ACHN (cell line): ENCODE measurements at places on chromosomes 11 and 22.

GRCh38 chr11:107397357-107397756 is 60.3 kb downstream of the CWF19L2 start:
- no peak for DNase-seq

GRCh38 chr11:41461057-41461681 is 1.7 kb upstream of the LRRC4C start:
- DNase-seq = peak; percentile 25

DNA sequence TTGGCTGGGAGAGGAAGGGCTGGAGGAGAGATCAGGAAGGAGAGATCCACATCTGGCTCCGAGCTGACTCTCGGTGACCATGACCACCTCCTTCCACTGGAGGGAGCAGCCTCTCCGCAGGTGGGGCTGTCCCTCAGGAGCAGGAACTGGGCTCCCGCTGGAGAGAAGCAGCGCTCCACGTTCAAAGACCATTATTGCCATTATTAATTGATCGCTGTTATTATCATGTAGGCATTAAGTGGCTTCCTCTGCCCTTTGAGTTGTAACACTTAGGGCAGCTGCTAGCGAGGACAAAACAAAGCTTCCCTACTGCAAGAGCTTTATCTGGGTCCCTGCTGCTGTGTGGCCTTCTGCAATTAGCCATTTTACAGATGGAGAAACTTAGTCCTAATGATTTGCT is 251.9 kb downstream of the ST3GAL4 start:
- DNase-seq = peak; percentile 35

GRCh38 chr11:121482231-121483129 is 29.7 kb upstream of the SORL1-AS1 start:
- no peak for DNase-seq

GRCh38 chr11:73596547-73596946 is 1.4 kb downstream of the FAM168A start:
- DNase-seq = no peak

GRCh38 chr11:125247431-125247830 is 82.9 kb downstream of the PKNOX2 start:
- DNase-seq = no peak

- DNase-seq = no peak
Observed at GRCh38 chr11:111694851-111695250, 71.3 kb downstream of the PPP2R1B start.

DNA sequence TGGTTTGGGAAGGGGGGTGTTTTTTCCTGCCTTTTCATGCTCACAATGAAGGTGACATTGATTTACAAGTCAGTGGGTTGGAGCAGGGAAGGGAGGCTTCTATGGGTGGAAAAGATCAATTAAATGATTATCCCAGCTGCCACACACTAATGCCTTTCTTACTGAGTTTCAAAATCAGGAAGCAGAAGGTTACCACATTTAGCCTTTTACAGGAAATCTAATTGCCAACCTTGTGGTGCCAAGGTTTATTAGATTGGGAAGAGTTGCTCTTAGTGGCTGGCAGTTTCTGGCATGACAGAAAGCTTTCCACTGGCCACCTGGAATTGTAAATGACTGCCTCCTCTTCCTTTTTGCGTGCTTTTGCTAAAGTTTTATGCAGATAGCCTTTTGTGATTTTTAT is 98.7 kb downstream of the NAV2 start:
- no peak for DNase-seq

DNA sequence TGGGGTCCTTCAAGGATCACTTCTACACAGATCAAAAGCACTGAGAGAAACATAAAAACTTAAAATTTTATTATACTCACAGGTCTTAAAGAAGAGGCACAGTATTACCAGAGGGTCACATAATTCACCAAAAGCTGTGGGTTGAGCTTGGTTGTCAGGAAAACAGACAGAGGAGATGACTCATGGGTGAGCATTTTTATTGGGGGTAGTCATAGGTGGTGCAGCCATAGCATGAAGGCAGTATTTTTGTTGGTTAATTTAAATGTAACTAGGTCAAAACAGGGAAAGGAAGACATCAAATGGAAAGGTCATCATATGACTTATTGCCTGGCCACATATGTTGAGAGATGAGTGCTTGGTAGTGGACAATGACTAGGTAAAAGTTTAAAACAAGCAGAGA is 24.2 kb downstream of the OR5B17 start:
- peak; percentile 67 for DNase-seq

- no peak for DNase-seq
Observed at GRCh38 chr22:33114565-33114964, 56.4 kb upstream of the SYN3 start.

- DNase-seq = no peak
Observed at GRCh38 chr11:122071709-122072202, 44.3 kb downstream of the BLID start.

DNA sequence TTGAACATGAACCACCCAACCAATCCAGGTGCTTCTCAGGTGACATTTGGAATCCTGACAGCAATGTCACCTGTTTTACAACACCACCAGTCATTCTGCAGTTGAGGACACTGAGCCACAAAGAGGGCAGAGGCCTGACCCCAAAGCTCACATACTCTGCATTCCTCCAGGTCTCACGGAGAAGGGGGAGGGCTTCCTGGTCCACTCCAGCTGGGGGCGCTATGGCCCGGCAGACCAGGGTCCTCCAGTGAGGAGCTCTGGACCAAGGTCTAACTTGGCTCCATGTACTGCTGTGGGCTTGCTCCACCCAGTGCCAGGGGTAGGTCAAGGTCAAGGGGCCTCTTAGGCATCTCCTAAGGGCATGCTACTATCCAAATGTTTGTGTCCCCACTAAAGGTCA is 1.5 kb upstream of the PNPLA3 start:
- no peak for DNase-seq

- no peak for DNase-seq
Observed at GRCh38 chr11:110081462-110082376, 11.5 kb upstream of the ZC3H12C start.

GRCh38 chr11:98944461-98944860 is 76.3 kb upstream of the CNTN5 start:
- no peak for DNase-seq

GRCh38 chr22:48574776-48575617 is 1252.7 kb downstream of the BRD1 start:
- peak; percentile 15 for DNase-seq

GRCh38 chr11:119236490-119236889 is 30.4 kb downstream of the CBL start:
- DNase-seq = no peak

GRCh38 chr11:26297189-26297975 is 34.5 kb upstream of the ANO3 start:
- peak; percentile 56 for DNase-seq

GRCh38 chr11:6489306-6489705 is 7.8 kb upstream of the DNHD1 start:
- DNase-seq = no peak

DNA sequence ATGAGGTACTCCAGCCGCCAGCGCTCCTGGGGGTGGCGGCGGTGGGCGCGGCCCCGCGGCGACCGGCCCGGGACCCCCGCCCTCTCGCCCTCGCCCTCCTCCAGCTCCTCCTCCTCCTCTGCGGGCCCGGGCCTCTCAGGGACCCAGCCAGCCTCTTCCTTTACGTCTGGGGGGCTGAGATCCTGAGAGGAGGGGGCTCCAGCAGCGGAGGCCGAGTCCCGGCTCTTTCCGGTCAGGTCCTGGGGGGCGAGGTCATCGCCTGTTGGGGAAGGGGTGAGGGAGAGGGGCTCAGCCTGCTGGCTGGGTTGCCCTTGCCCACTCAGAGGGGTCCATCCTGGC is 4.3 kb downstream of the ZFTA start:
- DNase-seq = no peak

GRCh38 chr11:62370743-62371440 is 33.6 kb downstream of the ASRGL1 start:
- DNase-seq = no peak

DNA sequence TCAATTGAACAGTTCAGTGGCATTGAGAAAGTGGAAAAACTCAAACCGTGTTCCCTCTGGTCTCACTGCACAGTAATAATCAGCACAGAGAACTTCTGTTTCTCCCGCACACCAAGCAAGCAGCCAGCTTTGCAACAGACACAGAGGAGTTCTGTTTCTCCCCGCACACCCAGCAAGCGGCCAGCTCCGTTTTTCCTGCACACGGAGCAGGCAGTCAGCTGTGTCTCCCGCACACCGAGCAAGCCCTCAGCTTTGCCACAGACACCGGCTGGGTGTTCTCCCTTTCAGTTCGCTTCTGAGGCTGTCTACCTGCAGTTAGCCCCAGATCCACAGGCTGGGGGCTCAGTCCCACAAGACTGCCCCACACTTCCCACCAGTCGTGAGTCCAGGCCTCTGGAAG is 9.9 kb upstream of the TALDO1 start:
- no peak for DNase-seq

DNA sequence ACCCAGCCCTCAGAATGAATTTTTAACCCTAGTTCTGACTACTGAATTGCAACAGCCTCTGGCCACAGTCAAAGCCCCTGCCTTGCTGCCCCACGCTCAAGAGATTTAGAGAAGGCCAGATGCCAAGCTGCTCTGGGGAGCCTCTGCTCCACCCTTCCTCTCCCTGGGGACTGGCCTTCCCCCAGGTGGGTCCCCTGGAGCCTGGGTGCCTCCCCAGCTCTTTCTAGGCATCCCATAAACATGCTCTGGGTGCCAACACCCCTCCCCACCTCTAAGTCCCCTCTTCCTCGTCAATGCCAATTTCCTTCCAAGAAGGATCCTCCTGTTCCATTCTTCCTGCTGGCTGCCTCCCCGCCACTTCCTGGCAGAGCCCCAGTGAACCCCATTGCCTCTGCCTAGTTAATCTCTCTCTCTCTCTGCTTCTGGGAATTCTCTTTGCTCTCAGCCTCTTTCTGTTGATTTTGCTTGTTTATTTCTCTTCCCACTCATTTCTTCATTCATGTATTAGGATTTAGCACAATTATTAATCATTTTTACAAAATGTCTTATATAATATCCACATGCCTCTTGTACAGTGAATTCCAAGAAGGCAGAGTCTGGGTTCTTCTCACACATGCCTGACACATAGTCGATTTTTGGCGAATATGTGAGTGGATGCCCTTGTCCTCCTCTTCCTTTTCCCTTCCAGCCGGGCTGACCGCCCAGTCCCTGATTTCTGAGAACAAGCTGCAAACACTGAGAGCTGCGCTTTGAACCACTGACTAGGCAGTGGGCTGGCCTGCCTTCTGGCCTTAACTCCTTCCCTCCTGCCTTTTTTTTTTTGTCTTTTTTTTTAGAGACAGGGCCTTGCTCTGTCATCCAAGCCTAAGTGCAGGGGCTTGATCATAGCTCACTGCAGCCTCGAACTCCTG is 17.5 kb downstream of the UQCR10 start:
- no peak for DNase-seq

GRCh38 chr11:59617876-59618275 is 2.3 kb upstream of the OSBP start:
- DNase-seq = no peak

GRCh38 chr11:111419641-111420327 is 40.7 kb upstream of the POU2AF1 start:
- DNase-seq = no peak

DNA sequence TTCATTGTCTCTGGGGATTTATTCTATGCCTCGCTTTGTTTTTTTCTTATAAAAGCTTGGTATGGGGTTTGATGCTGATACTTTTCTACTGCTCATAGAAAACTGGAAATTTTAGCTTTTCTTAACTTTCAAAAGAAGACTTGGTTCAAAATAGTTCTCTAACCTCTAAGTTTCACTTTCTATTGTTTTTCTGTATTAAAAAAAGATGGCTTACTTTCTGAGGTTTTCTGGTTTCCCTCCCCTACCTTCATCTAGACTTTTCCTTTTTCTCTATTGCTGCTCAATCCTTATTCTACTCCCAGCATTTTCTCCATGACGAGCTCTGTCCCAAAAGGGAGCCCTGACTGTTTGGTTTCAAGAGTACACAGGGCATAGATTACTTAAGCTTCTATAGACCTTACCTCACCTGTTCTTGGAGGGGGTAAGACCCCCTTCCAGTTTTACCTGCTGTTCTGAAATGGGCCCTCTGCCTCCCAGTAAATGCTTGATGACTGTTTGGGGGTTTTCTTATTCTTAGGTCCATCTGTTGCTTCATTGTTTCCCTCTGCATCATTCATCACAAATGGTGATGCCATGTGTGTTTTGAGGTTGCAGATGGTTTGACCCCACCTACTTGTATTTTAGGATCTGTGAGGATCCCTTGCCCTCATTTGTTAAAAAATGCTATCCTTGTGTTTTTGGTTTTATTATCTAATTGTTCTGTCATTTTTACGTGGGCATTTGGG is 29.5 kb downstream of the DNHD1 start:
- no peak for DNase-seq

- DNase-seq = no peak
Observed at GRCh38 chr11:70496591-70497535, 98.5 kb downstream of the CTTN start.

- no peak for DNase-seq
Observed at GRCh38 chr11:45679806-45680205, 14.4 kb upstream of the CHST1 start.

- no peak for DNase-seq
Observed at GRCh38 chr22:42907404-42908373, 50.6 kb upstream of the ARFGAP3 start.

DNA sequence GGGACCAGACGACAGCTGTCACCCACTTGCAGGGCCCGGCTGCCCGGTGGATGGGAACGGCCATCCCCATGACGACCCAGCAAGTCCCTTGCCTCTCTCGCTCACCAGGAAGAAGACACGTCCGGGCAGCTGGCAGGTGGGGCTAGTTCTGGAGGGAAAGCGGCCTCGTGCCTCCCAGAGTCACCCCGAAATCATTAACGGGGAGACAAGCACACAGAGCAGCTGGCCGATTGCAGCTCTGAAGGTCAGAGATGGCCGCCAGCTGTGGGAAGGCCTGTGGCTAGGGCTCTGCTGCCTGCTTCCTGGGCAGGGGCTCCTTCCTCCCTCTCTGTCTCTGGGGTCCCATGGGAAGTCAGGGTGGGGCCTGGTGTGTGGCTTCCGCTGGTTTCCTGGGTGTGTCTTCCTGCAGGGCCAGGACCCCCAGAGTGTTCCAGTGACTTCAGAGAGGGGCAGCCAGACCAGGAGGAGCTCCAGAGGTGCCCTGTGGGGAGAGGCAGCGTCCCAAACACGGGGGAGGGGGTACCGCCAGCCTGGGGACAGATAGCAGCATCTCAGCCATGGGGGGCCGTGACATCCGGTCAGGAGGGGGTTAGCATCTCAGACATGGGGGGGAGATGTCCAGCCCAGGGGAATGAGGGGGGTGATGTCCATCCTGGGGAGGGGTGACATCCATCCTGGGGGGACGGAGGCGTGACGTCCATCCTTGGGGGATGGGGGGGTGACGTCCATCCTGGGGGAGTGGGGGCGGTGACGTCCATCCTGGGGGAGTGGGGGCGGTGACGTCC is 114.9 kb downstream of the KCNQ1 start:
- DNase-seq = no peak

GRCh38 chr11:64854534-64855502 is 10.4 kb upstream of the CDC42BPG start:
- DNase-seq = peak; percentile 94

DNA sequence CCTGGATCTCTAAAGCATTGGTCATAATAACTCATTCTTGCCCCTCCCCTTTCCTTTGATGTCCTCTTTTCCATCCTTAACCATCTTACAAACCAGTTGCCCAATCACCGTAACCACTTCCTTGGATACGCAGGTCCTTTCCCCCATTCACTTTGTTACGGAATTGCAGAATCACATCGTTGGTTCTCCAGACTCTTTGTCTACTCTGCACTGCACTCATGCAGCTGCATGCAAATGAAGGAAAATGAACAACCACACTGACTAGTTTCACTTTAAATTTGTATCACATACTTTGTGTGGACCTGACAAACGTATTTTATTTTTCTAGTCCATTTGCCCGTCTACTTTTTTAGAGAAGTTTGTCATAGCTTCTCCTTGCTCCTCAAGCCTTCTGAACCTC is 69.9 kb downstream of the SLC5A12 start:
- no peak for DNase-seq
